ENCODE measurements at places on chromosomes 7 and 10.

DNA sequence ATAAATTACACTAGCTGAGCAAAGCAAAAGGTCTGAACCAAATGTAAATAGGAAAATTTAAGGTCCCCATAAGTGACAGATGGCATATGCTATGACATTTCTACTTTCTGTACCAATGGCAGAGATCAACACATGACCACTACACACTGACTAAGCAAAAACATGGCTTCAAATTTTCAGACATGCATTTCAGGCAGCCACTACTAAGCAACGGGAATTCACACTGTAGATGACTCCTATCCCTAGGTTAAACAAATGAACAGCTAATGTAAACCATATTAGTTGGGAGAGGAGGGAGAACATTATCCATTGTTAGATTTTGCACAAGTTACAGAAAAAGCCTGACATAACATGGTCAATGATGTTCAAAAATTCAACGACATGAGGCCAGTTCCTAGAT lies 11.4 kb upstream of the KIF20B start:
- no peak for DNase-seq

- peak; percentile 10 for DNase-seq
Measured at GRCh38 chr7:20033621-20034400, 183.4 kb downstream of the MACC1 start.

DNA sequence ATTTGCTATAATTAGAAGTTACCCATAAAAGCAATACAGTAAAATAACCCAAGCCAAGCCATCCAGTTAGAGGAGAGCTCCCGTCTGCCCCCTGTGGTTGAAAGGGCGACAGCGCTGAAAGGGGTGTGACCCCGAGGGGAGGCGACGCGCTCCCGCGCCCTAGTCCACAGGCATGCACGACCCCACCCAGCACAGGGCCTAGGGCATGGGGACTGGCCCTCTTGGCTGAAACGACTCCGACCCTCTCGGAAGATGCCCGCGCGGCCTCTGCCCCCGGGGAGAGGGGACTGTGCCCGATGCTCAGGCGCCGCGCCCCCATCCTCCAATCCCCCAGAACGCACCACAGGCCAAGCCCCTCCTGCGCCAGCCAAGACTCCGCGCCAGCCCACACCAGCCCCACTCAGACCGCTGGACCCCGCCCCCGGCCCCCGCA lies 64.0 kb downstream of the CSGALNACT2 start:
- peak; percentile 48 for DNase-seq

DNA sequence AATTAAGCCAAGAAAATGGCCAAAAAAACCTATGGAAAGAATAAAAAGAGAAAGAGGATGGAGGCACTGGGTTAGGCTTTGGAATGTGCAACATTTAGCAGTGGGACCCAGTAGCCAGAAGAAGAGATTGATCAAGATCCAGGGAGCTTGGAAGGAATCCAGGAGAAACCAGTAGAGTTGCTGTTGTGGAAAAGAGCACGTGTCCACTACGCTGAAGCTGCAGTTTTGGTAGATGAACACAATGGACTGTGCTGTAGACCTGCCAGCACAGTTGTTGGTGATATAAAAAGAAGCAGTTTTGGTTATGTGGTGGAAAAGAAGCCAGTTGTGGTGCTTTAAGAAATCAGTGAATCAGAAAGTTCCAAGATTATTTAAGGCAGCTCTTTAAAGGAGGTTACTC lies 802.2 kb upstream of the POM121L12 start:
- peak; percentile 10 for DNase-seq

GRCh38 chr7:1320616-1321240 lies 88.1 kb downstream of the UNCX start:
- no peak for DNase-seq

DNA sequence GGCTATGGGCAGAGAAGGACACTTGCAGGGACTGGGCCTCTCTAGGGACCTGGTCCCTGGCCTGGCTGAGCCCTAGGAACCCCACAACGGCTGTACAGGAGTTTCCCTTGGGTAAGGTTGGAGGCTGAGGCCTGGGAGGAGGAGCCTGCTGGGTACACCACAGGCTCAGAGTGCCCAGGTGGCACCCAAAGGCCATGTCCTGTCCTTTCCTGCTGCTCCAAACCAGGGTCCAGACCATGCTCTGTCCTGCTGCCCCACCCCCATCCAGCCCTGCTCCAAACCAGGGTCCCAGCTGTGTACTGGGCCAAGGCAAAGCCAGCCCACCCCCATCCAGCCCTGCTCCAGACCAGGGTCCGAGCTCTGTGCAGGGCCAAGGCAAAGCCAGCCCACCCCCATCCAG lies 35.3 kb upstream of the ZNF488 start:
- DNase-seq, result no peak

GRCh38 chr7:97694355-97694754 lies 37.5 kb upstream of the TAC1 start:
- no peak for DNase-seq

- no peak for DNase-seq
Measured at GRCh38 chr7:132636581-132636980, 60.3 kb upstream of the PLXNA4 start.

- DNase-seq, result no peak
Measured at GRCh38 chr10:125148528-125148927, 11.8 kb downstream of the CTBP2 start.

DNA sequence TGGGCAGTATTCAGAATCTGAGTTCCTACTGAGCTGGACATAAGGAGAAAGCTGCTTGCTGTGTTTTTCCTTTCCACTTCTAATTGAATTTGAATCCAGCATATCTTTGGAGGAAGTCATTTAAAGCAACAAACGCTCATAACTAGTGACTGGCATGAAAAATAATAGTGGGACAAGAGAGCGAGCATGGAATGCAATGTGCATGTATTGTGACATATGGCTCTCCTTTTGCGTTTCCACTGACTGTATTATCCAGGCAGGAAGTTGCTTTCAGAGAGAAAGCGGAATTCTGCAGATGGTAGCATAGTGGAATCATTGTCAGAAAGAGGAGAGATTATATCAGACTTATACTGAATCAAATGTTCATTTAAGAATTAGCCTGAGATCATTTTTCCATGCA lies 368.6 kb downstream of the REEP3 start:
- no peak for DNase-seq

DNA sequence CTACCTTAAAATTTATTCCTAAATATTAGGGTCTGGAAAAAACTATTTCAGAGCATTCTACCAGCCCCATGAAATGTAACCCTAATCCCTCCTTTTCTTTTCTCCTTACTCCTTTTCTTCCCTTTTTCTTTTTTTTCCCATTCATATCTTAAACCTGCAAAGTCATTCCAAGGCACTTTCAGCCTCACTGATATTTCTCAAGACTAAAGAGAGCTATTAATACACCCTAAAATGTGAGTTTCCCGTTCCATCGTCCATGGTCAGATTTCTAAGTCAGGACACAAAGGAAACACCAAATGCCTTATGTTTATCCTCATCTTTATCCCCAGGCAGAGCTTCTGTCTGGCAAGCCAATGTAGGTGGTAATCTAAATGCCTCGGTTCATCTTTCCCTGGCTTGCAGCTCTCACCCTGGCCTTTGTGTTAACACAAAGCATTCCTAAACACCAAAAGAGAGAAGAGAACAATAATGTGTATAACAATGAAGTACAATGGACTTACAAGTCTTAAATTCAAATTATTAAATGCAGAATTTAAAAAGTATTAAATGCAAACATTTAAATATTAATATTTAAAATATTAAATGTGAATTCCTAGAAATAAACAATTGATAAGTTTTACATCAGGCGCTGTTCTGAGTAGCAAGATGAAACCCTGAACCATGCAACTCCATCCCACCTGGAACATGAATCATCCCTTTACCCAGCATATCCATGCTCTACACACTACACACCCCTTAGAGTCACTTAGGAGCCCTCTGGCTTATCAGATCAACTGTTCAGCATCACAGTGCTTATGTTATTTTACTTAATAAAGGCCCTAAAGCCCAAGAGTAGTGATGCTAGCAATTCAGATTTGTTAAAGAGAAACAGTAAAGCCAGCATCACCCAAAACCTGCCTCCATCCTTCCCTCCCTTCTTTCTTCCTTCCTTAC lies 26.8 kb downstream of the MICU1 start:
- no peak for DNase-seq

GRCh38 chr7:21330462-21331178 lies 97.3 kb upstream of the SP4 start:
- DNase-seq, result no peak

DNA sequence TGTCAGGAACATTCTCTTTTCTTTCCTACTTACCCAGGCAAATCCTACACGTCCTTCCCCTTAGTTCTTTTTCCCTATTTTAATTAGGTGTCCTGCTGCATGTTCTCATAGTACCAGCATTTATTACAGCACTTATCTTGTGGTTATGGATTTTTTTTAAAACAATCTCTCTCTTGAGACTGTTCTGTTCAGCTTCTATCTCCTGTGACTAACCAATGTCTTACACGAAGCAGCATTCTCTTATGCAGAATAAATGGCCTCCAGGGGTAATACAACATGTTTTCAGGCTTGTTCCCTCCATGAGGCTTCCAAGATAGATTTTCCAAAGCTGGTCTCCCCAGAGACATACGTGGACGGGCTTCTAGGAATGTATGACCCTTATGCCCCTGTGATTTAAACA lies 1096.1 kb upstream of the CELF2 start:
- DNase-seq, result no peak

GRCh38 chr10:103416436-103417147 lies 20.2 kb downstream of the PDCD11 start:
- DNase-seq, result peak; percentile 75

- DNase-seq, result no peak
Measured at GRCh38 chr7:69169386-69169785, 428.9 kb upstream of the AUTS2 start.

GRCh38 chr10:62727934-62728333 lies 76.6 kb upstream of the ADO start:
- DNase-seq, result no peak

DNA sequence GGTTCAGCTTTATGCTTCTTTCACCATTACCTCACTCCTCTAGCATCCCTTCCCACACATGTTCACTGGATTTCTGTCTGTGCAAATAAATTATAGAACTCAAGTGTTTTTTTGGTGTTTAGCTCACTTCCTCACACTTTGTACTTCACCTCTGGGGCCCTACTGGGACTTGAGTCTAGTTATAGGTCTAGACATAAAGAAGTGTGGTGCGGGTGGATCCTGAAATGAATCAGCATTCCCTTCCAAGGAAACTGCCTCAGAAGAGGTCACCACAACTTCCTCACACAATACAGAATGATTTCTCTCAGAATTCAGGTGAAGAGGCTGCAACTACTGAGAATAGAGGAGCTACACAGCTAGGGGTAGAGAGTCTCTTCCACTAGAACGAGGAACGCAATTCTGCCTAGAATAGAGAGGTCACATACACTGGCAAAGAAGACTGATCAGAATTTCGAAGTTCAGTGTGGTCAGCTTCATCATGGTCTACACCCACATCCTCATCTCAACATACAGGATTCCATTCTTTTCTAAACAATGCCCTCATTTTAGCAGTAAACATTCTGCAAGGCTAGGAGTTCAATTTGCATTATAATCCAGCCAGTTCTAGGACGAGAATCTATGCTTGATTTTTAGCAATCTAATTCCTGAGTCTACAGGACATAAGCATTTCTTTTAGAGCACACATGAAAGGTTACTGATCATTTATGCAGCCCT lies 938.7 kb upstream of the PHF14 start:
- no peak for DNase-seq

DNA sequence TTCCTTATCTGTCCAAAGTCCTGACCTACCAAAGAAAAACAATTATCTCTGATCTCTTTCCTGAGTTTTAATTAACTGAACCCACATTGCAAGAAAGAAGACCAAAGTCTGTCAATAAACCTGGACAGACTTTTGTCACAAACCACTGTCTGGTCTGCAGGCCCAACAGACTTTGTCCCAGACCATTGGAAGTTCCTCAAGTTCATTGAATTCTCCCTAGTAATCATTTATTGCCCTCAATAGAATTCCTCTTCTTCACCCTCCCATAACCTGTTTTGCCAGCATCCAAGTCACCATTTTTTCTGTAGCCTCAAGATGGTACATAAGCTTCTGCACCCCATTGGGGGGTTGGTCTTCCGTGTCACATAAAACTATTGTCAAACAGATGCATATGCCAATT lies 3.9 kb upstream of the DNMBP start:
- DNase-seq, result no peak

DNA sequence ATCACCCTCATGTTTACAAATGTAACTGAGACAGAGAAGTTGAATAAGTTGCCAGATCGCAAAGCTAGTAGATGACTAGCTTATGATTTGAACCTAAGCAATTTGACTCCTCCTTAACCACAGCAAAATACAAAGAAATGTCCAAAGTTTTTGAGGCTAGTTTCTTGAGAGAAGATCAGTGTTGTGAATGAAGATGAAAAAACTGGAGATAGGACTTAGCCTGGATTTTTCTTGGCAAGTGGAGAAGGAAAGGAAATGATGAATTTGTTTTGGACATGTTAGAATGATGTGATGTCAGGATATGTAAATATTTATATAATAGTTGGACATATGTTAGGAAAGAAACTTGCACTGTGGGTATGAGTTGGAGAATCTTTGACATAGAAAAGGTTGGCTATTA lies 149.8 kb downstream of the LSMEM1 start:
- no peak for DNase-seq

DNA sequence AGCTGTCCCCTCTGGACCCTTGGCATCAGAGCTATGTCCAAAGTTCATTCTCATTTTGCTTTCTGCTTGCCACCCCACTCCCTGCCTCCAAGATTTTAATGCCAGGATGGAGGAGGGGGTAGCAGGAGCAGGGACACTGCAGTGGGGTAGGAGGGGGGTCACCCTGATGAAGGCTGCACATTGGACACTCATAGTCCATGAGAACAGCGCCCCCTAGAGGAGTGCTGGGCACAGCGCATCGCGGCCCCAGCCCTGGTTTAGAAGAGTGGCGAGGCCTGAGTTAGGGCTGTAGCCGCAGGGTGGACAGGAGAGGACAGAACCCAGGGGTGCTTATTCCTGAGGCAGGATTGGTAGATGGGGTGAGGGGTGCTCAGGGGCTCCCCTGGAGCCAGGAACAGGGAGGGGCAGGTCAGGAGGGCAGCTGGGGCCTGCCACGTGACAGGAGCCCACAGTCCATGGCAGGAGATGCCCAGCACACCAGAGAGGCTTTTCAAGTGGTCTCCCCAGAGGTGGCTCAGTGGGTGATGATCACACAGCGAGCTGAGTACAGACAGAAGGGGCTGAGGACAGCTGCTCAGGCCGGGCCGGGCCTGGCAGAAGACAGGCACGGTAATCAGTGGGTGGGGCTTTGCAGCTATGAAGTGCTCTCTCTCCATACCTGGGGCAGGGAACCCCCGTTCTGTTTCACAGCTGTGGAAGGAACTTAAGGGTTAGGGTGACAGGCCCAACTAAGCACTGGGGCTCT lies 71.4 kb downstream of the NEURL1 start:
- DNase-seq, result no peak

GRCh38 chr7:115965236-115965635 lies 65.3 kb downstream of the TFEC start:
- no peak for DNase-seq

All from pons (tissue), 1 donor.